ENCODE measurements at places on chromosomes 11 and 22.

- DNase-seq, result peak; percentile 39
Measured at GRCh38 chr11:30172883-30173311, 57.9 kb upstream of the FSHB start.

DNA sequence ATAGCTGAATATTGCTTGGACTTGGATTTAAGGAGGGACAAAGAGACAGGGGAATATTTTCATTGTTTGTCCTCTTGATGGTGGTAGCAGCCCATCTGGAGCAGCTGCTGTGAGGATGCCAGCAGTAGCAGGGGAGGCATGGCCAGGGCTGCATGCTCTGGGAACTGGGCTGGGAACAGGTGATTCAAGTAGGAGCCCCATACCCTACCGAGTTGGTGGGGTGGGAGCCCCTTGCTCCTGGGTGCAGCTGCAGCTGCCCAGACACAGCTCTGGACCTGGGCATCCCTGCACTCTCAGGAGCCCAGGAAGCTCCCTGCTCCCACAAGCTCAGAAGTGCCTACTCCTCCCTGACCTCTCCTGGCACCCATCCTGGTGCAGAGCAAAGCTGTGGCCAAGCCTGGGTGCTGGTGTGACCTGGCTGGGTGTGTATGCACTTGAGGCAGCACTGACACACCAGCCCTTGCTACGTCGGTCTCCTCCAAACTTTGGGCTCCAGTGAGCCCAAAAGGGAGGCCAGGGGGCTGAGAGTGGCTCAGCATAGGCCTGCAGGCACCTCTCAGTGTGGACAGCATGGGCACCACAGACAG, 341.8 kb upstream of the CCDC179 start:
- DNase-seq, result no peak

DNA sequence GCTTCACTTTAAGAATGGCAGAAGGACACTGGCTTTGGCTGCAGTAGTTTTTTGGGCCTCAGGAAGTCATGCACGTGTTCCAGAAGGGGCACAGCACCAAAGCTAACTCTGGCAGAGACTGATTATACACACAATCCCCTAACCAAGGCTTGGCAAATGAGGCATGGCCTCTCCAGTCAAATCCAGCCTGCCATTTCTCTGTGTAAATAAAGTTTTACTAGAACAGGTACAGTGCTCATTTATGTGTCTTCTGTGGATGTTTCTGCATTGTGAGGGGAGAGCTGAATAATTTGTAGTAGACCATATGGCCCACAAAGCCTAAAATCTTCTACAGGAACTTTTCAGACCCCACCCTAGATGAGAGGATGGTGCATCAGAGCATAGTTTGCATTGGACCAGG, 46.4 kb upstream of the MN1 start:
- DNase-seq, result no peak

DNA sequence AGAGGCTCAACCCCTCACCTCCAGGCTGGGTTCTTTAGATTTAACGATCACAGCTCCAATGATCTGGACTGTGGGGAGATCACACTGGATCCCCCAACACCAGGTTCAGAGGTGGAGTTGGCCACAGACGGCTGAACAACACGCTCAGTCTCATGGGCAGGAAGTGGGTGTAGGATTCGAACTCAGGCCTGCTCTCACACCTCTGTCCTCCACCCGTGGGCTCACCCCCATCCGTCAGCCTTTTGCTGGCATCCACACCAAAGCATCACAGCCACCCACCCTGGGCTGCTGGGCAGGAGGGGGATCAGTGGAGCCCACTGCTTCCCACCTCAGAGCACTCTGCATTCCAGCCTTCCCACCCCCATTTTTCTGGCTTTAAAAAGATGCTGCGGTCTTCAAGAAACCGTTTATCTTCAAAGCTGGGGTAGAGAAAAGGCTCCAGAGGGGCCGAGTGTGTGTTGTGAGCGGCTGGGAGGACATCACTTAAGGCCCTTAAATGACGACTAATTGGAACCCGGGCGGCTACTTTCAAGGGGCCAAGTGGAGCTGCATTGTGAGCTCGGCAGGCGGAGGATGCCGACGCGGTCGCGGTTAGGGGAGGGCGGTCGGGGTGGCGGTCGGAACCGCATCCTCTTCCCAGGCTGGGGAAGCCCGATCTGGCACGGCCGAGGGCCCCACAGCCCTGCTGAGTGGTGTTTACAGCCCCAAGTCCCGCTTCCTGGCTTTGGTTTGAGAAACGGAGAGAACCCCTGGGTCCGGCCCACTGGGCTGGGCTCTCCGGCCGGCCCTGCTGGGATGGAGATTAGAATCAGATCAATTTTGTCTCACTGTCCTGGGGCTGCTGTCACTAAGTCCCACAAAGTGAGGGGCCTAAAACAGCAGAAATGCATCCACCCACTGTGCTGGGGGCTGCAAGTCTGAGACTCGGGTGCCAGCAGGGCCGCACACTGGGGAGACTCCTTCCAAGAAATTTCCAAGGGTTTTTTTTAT, 15.9 kb upstream of the FGF3 start:
- DNase-seq, result no peak

GRCh38 chr22:26273011-26273675, 103.9 kb downstream of the SEZ6L start:
- no peak for DNase-seq

- DNase-seq, result no peak
Measured at GRCh38 chr11:103618528-103618927, 417.9 kb upstream of the DDI1 start.

GRCh38 chr22:23200898-23201297, 20.6 kb downstream of the BCR start:
- DNase-seq, result no peak
